Right renal cortex interstitium (tissue), 3 donors: ENCODE measurements at places on chromosomes 4 and X. TPM values are rescaled to one million over a fixed set of nuclear protein-coding genes. Genes with fewer than 3 reads are reported as not detected.

The CCSER1 gene
- polyA plus RNA-seq: 21.2 TPM

The ATP5ME gene
- 299 TPM for polyA plus RNA-seq

The MAGEE2 gene
- 0.69 TPM for polyA plus RNA-seq

The CLNK gene
- polyA plus RNA-seq: 1.1 TPM

The NEUROG2 gene
- not detected for polyA plus RNA-seq

The SLC49A3 gene
- polyA plus RNA-seq: 2.8 TPM

The HSD17B13 gene
- polyA plus RNA-seq: 0.23 TPM

The SLC6A14 gene
- polyA plus RNA-seq: 0.24 TPM

The GPRASP3 gene
- 19.8 TPM for polyA plus RNA-seq

The CPZ gene
- 17.1 TPM for polyA plus RNA-seq

The EIF4E gene
- polyA plus RNA-seq: 156 TPM

The NPY5R gene
- polyA plus RNA-seq: 5.2 TPM

The UGT2B7 gene
- 71.2 TPM for polyA plus RNA-seq

The MUC7 gene
- polyA plus RNA-seq: not detected

The P2RY8 gene
- 1.5 TPM for polyA plus RNA-seq

The PRRG3 gene
- 6.6 TPM for polyA plus RNA-seq

The EDA2R gene
- polyA plus RNA-seq: 0.43 TPM
